Activated CD8-positive, alpha-beta memory T cell treated with anti-CD3 and anti-CD28 coated beads for 4 hours (primary cell): ENCODE measurements at places on chromosomes 3 and 15.

GRCh38 chr3:157248590-157249422 is 88.9 kb upstream of the CCNL1 start:
- DNase-seq: no peak

- peak; percentile 20 for DNase-seq
These were observed 1.4 kb downstream of the ATOSA start for GRCh38 chr15:52677593-52678467.

DNA sequence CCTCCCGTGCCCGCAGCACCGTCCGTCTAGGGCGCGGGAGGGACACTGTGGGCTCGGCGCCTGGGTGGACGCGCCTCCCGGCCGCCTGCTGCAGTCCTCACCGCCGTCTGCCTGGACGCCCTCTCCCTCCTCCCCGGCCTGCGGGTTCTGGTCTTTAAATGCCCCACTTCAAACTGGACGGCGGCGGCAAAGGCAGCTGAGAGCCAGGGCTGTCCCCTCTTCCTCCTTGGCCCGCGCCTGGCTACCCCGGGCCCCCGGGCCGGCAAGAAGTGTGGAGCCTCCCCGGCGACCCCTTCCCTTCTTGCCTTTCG is 426 bp downstream of the CBLB start:
- peak; percentile 13 for DNase-seq

DNA sequence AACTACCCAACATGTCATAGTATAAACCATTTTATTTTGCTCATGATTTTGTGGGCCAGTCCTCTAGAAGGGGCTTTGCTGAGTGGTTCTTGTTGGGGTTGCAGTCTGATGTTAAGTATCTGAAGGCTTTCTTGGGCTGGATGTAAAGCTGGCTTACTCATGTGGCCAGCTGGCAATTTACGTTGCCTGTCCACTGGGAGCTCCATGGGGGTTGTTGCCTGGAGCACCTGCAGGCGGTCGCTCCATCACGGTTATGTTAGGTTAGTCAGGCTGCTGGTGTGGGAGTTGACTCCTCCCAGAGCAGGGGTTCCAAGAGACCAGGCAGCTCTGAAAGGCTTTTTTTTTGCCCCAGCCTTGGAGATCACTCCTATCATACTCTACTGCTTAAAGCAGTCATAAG is 98.1 kb downstream of the NR1D2 start:
- DNase-seq: no peak

DNA sequence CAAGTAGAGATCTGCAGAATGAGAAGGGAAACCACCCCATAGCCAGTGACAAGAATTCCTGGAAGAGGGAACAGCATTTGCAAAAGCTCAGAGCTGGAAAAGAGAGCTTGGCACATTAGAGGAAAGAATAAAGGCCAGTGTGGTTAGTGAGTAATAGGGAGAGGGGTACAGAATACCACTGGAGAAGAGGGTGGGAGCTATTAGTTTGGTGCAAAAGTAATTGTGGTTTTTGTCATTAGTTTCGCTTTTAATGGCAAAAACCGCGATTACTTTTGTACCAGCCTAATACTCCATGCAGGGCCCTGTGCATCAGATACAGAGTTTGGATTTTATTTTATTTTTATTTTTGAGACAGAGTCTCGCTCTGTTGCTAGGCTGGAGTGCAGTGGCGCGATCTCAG is 9.8 kb downstream of the SLC24A1 start:
- DNase-seq: no peak

DNA sequence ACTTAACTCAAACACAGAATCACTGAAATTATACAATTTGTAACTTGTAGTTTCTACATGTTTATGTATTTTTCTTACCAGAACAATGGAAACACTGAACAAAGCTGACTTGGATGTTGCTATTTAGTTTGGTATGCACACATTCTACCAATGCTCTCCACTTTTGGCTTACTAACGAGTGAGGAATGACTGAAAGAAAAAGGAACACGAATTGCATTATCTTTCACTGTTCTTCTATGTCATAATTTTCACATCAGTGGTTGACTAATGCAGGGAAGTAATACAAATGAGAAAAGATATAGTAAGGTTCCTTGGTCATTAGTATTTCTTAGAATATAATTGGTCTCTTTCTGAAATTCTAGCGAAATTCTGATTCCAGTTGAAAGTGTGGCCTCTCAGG is 9.8 kb upstream of the CNTN3 start:
- DNase-seq: no peak

DNA sequence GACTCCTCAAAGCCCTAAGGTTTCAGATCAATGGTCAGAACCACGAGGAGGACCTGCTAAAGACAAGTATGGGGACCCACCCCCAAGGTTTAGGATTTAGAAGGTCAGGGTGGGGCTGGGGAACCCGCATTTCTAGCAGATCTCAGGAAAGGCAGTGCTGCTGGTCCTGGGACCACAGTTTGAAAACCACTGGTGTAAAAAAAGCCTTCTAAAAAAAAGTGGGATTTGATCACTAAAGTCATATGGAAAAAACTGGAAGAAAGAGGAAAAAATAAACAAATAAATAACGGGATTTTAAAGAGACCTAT is 832 bp downstream of the SLC41A3 start:
- no peak for DNase-seq

- DNase-seq: no peak
These were observed 17.0 kb downstream of the EOGT start for GRCh38 chr3:68996356-68996995.

GRCh38 chr3:196121066-196121465 is 39.2 kb upstream of the TFRC start:
- DNase-seq: no peak

- DNase-seq: no peak
These were observed 539 bp upstream of the MGLL start for GRCh38 chr3:127822682-127823425.

GRCh38 chr3:188000361-188000861 is 153.5 kb upstream of the LPP start:
- DNase-seq: no peak

DNA sequence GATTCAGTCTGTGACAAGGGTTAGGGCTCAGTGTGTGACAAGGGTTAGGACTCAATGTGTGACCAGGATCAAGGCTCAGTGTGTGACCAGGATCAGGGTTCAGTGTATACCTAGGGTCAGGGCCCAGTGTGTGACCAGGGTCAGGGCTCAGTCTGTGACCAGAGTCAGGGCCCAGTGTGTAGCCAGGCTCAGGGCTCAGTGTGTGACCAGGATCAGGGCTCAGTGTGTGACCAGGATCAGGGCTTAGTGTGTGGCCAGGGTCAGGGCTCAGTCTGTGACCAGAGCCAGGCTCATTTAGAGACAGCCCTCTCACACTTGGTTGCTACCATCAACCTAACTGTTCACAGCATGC is 24.2 kb downstream of the LOXL1 start:
- DNase-seq: no peak

DNA sequence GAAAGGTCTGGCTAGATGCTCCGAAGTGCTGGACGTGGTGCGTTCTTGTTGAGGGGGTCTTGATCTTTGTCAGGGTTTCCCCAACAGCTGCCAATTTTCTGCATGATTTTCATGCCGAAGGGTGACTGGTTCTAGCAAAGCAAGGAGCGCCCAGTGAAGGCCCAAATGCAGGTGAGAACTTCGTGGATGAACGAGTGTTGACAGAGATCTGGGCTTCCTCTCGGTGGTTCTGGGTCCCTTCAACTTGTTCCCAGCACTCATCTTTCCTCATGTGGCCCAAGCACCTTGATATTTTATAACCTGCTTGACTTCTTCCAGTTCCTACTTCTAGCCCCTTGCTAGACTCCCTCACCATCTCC is 40.8 kb upstream of the TFRC start:
- DNase-seq: no peak

DNA sequence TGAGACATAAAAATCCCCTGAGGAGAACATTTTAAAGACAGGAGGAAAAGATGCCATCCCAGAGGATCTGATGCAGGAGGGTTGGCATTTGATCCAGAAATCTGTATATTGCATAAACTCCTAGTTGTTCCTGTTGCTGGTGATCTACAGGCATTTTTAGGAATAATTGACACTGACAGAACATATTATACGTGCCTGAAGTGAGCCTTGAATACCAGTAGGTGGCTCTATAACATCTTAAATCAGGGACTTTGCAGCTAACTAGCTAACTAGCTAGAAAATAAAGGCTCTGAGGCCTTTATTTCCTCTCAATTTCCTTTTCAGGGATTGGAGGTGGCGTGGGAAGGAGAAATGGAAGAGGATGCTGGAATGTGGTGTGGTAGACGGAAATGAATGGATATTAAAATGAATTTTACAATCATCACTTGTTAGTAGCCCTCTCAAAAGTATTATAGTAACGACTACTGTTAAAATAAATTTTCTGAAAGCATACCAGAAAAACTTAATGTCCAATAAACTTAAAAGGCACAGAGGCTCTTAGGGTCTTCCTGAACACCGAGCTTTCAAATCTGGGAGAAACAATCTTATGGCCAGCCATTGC is 73.8 kb upstream of the ZBED2 start:
- DNase-seq: no peak
